Activated naive CD4-positive, alpha-beta T cell treated with Interleukin-2 at 50 U/mL for 16 hours (primary cell): ENCODE measurements at places on chromosomes 3 and 15.

DNA sequence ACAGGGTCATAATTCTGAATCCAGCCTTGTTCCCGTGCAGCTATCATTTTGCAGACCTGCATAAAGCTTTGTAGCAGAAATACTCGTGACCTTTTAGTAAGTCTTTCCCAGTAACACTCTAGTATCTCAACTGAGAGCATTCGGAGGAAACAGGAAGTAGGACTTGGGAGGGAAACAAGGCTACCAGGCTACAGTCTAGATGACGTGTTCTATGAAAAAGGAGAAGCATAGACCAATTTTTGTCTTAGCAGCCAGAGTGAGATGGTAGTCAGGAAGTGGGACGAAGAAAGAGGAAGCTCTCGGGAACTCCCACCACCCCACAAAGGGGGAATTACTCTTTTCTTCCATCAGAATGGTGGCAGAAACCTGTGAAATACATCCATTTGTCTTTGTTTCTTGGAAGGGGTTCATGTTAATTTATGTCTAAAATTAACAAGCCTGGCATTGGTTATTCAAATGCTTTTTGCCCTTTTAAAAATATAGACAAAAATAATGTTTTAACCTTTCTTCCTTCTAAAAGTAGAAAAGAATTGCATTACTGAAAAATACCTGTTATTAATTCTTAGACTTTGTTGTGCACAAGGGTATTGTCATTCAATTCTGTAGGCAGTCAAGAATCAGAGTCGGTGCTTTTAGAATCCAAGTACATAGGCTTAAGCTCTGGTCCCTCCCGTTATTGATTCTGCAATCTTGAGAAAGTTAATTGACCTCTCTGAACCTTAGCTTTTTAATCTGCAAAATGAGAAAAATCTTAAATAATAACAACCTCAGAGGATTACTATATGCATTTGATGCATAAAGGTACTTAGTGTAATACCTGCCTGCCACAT, 1.6 kb upstream of the SUCNR1 start:
- no peak for DNase-seq

DNA sequence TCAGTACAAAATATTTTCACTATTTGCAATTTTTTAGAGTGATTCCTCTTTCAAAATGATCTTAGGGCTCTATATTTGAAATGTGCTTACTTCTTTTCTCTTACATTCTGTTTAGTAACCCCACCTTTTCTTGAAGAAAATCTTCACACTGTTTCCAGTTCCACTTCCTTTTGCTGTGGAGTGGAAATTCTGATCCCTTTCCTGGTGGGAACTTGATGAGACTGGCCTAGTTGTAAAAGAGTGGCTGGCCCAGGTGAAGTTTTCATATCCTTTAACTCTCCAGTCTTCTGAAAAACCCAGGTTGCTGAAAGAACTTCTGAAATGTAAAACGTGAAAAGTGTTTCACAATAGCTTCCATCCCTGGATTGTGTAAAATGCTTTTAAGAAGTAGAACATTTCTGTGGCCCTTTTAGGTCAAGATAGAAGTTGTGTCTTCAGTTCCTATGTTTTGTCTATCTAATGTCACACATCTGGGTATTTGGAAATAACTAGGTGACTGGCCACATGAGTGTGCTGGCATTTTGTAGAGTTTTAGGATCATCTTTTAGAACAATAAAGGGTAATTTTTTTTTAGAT, 84.8 kb upstream of the LRIG1 start:
- no peak for DNase-seq

- no peak for DNase-seq
Observed at GRCh38 chr15:49135342-49135857, 20.0 kb downstream of the COPS2 start.

DNA sequence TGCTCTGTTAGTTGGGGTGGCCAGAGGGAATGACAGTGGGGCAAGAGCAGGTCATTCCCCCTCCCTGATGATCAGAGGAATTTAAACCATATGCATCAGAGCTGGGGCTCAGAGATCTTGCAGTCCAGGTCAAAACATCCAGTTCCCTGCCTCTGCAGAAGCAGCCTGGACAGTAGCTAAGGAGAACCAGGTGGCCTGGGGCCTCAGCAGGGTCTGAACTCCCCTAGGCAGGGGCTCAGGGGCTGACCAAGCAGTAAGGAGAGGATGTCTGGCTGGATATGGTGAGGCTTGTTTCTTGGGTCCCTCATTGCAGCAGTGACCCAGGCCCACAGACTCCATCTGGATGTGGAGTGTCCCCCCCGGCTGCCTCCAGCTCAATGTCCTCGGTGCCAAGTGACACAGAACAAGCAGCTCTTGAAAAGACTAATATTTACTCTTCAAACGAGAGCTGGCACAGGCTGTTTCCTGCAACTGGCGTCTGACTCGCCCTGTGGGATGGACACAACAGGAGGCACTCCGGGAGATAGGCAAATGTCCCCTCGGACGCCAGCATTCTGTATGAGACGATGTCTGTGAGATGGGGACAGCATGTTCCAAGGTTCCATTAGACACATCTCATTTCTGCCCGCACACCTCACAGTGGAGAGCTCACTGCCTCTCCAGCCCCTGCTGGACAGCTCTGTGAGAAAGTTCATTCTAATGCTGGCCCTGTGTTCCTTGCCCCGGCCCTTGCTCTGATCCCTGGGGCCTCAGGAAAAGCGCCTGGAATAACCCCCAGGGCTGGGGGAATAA, 37.1 kb downstream of the SEC22C start:
- no peak for DNase-seq

DNA sequence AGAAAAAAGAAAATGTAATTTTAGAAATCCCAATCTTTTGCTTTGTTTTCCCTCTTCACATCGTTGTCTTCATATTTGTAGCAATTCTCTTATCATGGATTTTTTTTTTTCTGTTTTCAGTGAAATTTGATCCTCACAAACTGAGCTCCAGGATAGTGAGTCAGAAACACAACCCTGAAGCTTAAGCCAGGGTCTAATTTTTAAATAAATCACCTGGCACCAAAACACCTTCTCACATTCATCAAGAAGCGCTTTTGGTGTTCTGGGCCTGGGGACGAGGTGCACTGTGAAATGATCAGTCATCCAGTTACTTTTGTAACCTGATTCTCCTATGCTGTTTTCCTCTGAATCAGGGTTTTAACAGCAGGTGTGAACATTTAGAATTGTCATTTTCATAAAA, 87.7 kb downstream of the REC114 start:
- no peak for DNase-seq

- DNase-seq = no peak
Observed at GRCh38 chr15:34994925-34995324, 6.8 kb upstream of the ZNF770 start.

GRCh38 chr15:83581381-83581780, 72.5 kb upstream of the ADAMTSL3 start:
- DNase-seq = no peak

- DNase-seq = no peak
Observed at GRCh38 chr3:17032407-17033034, 147.8 kb downstream of the PLCL2 start.

GRCh38 chr3:117674321-117674720, 964.7 kb downstream of the TUSC7 start:
- DNase-seq = no peak

- peak; percentile 36 for DNase-seq
Observed at GRCh38 chr3:66302288-66302687, 81.5 kb downstream of the SLC25A26 start.

DNA sequence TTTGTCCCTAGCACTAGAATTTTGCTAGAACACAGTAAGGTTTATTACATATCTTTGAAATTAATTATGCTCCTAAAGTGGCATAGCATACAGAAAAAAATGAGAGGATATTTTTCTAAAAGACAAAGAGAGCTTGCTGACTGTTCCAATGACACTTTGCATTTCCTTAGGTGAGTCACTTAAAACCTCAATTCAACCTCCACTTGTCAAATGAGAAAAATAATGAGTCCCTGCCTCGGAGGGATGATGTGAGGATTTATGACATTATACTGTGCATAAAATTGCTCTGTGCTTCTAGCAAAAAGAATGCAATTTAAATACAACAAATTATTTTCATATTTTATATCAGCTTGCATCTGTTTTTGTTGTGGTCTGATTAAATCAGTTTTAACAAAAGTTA, 1417.0 kb upstream of the ALCAM start:
- DNase-seq = no peak

DNA sequence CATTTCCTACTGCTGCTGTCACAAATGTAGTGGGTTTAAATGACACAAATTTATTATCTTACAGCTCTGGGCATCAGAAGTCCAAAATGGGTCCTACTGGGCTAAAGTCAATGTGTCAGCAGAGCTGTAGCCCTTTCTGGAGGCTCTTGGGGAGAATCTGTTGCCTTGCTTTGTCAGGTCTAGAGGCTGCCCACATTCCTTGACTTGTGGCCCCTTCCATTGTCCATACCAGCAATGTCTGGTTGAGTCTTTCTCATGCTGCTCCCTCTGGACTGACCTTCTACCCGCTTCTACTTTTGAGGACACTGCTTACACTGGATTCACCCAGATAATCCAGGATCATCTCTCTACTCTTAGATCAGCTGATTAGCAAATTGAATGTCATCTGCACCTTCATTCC, 3.0 kb downstream of the IL12A start:
- no peak for DNase-seq

DNA sequence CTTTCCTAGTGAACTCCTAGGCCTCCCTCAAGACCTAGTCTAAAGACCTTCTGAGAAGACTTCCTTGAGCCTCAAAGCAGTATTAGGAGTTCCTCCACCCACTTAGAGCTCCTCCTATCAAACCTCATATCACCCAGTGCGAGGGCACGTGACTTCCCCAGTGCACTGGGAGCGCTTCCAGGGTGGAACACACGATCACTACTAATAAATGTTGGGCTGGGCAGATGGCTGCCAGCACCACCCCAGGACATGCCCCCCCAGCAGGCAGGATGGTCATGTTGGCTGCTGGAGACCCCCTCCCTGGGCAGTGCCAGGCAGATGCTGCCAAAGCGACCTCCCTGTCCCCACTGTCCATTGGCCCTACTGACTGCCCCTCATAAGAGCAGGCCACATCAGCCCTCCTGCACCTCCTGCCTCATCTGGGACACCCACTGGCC, 8.5 kb upstream of the PLXND1 start:
- no peak for DNase-seq

GRCh38 chr3:24263069-24263668, 231.5 kb downstream of the THRB start:
- DNase-seq = no peak

DNA sequence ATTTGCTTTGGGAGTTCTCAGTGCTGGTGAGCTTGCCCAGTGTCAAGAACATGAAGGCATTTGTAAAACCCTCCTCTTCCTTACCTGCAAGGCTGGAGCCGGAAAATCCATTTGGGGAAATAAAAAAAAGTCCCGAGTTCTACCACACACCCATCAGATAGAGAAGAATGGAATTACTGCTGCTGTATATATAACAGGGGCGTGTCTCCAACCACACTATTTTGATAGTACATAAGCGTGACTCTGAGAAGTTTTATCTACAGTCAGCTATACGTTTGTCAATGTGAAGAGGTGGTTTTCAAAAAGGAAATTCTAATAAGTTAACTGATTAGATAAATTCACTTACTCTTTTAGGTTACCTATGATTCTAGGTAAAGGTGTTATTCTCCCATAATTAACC, 1.3 kb upstream of the CPA3 start:
- DNase-seq = no peak

- DNase-seq = no peak
Observed at GRCh38 chr3:127706785-127707351, 34.1 kb downstream of the ABTB1 start.

- DNase-seq = no peak
Observed at GRCh38 chr3:71244153-71244825, 339.2 kb downstream of the FOXP1 start.

DNA sequence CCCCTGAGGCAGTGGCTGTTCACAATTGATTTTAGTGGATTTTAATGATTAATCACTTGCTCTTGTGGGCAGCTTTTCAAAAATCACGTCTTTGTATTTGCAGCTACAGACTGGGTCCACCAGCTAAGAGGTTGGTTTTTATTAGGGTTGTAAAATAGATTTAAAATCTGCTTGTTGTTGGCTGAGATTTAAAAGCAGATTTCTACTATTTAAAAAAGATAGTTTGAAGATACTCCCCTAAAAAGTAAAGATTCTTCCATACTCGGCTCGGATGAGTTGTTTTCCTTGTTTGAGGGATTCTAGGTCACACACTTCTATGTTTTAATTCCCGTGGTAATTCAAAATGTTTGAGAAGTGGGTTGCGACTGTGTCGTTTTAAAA, 1.7 kb downstream of the KLHL24 start:
- no peak for DNase-seq

DNA sequence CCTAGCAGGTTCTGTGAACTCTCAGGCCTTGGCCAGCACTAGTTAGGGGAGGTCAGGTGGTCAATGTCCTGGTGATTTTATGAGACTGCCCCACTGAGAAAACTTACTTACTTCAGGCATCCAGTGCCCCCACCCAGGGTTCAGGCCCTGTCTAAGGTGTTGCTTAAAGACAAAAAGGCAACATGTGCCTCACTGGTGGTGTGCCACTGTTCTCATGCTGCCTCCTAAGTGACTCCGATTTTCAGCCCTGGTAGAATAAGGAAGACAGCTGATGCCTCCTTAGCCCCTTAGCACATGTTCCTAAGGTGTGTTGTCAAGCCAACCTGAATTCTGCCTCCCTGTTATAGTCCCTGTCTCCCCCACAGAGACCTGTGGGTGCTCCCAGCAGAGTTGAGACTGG, 5.3 kb downstream of the RBM15B start:
- no peak for DNase-seq

GRCh38 chr15:82051664-82052063, 5.8 kb upstream of the MEX3B start:
- no peak for DNase-seq

DNA sequence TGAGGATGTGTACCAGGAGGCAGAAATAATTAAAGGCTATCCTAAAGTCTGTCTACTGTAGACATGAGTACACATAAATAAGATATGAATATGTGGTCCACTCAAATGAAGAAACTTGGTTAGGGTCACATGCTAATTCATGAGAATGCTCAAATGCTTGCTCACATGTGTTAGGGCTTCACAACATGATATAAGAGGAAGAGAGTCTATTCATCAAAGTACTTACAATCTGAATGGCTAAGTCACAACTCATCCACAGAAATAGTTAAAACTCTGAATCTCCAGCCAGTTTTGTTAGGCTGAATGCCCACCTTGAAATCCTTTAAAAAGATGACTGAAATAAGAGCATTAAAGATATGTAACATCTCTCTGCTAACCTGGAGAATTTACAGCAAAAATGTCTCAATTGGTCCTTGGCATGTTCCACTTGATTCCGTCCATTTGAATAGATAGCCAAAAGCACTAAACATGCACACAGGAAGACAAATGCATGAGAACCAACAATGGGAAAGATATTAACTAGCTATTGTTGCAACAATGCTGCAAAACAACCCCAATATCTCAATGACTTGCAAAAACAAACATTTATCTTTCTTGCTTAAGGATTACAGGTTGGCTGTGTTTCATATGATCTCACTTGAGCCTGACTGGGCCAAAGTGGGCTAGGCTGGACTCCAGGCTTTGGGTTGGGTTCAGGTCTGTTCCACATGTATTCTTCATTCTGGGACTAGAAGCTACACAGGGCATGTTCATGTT, 10.6 kb upstream of the TBC1D5 start:
- no peak for DNase-seq

GRCh38 chr15:25366058-25366457, 72.8 kb downstream of the UBE3A start:
- no peak for DNase-seq
